ENCODE measurements at places on chromosomes 12 and 14.

- no peak for DNase-seq
These were observed 242.0 kb downstream of the ADAMTS20 start for GRCh38 chr12:43309959-43310358.

DNA sequence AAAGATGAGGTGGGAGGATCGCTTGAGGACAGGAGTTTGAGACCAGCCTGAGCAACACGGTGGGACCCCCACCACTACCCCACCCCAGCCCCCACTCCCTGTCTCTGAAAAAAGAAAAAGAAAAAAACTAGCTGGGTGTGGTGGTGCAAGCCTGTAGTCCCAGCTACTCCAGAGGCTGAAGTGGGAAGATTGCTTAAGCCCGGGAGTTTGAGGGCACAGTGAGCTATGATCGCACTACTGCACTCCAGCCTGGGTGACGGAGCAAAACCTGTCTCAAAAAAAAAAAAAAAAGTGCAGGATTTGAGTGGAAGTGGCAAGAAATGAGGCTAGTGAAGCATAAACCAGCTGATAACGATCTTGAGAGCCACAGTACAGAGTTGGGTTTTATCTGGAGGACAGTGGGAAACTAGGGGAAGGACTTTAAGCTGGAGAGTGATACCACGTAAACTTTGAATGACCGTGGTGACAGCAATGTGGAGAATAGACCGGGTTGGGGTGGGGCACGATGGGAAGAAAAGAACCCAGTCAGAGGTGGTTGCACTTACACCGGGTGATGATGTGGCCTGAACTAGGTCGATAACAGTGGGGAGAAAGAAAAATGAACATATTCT lies 85.3 kb downstream of the TMEM260 start:
- DNase-seq = no peak

- no peak for DNase-seq
These were observed 22.7 kb downstream of the LRTM2 start for GRCh38 chr12:1842905-1843640.

DNA sequence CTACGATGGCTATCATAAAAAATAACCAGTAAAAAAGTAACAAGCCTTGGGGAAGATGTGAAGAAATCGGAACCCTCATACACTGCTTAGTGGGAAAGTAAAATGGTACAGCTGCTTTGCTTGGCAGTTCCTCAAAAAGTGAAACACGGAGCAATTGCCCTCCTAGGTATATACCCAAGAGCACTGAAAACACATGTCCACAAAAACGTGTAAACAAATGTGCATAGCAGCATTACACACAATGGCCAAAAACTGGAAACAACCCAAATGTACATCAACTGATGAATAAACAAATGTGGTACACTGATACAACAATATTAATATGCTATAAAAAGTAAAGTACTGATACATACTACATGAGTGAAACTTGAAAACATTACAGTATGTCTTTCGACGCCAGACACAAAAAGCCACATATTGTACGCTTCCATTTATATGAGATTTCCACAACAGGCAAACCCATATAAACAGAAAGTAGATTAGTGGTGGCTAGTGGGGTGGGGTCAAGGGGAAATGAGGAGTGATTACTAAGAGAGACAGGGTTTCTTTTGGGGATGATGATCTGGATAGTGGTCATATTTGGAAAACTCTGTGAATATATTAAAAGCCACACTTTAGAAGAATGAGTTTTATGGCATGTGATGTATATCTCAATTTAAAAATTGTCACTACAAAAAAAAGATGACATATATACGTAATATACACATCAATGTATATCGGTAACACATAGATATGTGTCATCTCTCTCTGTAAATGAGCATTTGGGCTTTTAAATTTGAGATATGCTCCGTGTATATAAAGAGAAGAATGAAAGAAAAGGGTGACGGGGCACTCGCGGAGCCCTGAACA lies 996 bp downstream of the SLC41A2 start:
- DNase-seq = no peak

GRCh38 chr12:70936203-70936813 lies 15.8 kb upstream of the PTPRR start:
- no peak for DNase-seq

GRCh38 chr12:39064708-39065107 lies 159.3 kb upstream of the CPNE8 start:
- no peak for DNase-seq

DNA sequence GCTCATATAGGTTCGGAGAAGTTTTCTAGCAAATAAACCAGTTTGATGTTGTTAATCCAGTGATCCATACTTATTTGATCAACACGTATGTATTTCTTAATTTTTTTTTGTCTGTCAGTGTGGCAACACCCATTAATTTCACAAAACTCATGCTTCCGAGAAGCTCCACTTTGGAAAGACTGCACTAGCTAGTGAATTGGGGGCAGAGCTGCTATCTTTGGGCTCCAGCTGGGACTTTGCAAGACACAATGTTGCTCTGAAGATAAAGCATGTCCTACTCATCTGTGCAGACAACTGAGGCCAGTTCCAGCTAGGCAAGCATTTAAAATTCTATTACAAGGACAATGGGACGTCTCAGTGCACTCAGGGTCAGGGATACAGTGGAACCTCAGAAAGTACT lies 298.4 kb downstream of the NUAK1 start:
- DNase-seq = no peak

- no peak for DNase-seq
These were observed 8.5 kb upstream of the BCL7A start for GRCh38 chr12:122013136-122013535.

DNA sequence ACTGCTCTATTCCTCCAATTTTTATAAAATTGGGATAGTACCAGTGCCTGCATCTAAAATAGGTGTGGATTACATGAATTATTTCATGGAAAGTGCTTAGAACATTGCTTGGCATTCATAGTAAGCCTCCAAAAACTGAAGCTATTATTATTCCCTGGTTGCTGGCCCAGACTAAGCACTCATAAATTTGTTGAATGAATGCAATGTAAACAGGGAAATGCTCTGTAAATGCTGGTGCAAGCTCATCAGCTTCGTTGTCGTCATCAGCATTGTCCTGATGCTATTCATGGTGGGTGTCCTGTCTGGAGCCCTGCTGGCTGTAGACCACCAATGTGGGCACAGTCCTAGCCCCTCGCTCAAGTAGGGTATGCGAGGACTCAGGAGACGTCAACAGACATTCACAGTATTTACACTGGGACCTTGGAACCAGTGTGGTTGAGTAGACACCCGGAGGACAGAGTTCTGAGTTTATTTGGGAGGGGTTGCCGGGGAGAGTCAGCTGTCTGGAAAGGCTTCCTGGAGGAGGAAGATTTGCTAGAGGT lies 16.5 kb downstream of the BDKRB2 start:
- DNase-seq = no peak

GRCh38 chr14:88454886-88455285 lies 69.4 kb downstream of the SPATA7 start:
- DNase-seq = no peak

DNA sequence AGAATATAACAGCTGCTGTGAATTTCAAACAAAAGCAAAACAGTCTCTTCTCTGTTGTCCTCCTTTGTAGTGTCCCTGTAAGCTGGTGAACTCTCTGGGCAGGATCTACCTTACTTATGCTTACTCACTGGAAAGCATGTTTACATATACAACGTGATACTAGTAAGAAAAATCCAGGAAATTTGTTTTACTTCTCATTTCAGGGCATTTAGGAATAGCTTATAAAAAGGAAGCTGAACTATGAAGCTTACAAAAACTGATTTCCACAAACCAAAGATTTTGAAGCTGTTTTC lies 311.0 kb downstream of the NOVA1 start:
- no peak for DNase-seq

DNA sequence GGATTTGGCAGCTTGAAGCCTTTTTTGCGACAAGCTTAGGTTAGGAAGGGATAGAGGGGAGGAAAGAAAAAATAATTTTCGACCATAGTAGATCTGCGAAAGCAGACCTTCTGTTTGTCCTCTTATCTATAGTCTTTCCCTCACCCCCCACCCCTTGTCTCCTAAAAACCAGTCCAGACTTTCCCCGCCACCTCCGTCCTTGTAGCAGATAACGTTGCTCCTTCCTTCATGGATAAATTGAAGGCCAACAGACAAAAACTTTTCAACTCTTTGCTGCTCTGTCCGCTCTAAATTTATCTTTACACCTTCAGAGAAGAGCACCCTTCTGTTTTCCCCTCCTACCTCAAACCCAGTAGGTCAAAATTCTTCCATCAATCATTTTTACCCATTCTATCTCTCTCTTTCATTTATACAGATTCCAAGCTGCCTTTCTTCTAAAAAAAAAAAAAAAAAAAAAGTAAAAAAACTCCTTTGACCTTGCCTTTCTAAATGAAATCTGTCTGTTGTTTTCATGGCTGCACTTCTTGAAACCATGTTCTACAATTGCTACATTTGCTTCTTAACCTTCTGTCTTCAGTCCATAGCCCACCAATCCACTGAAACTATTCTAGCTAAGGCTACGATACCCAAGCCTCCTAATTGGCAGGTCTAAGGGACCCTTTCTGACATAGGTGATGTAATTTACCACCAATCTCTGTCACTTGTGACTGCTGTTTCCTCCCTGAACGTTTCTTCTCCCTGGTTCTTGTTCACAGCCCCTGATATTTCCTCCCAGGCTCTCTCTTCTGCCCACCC lies 11.1 kb upstream of the NEMF start:
- DNase-seq = no peak

GRCh38 chr12:67367843-67368242 lies 98.7 kb downstream of the CAND1 start:
- no peak for DNase-seq

DNA sequence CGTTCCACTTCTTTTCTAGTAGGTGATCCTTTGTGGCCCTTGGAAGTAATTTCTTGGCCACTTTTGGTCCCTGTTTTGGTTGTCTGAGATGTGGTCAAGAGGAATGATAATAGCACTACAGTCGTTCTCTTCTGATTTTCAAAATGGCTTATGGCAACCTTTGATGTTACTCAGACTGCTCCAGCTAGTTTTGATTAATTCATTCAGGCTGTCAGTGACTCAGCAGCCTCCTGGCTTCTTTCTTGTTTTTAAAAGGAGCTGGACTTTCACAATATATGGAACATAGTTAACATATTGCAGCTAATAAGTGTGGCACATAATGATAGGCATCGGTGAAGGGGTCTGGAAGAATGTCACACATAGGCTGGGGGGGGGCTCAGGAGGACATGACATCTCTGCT lies 47.3 kb downstream of the WDR20 start:
- no peak for DNase-seq

DNA sequence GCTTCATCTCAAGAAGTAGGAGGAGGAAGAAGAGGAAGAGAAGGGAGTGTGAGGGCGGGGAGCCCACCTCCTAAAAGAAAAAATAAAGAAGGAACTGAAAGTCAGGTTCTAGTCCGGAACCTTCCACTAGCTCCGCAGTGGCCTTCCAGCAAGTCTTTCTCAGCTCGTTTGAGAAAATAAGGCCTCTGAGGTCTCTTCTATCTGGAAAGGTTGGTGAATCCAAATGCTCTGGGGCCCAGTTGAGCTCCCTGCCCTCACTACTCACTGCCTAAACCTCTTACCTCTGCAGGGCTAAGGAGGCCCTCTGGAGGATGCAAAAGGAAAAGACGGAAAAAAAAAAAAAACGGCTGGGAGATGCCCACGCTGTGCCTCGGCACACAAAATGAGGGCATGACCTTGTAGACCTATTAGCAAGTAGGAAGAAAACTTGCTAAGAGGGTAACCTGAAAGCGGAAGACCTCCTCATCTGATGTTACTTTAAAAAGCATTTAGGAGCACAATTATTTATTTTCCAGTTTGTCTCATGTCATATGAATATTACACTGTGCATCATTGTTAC lies 35.9 kb downstream of the FBLN5 start:
- DNase-seq = no peak

DNA sequence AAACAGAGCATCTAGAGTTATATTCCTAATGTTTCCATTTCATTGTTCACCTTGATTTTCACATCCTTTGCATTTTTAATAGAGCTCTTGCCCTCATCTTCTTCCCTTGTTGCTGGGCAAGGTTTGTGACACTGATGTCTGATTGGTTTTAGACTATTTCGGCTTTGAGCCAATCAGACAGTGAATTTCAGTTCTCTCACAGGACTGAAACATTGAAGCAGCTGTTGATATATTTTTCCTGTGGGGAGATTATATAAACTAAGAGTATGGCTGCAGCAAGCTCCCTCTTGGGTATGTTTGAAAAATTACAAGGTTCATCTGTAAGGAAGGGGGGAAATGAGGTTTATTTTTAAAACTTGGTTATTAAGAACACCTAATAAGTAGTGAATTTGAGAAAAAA lies 51.2 kb downstream of the ATF7IP start:
- DNase-seq = peak; percentile 25

DNA sequence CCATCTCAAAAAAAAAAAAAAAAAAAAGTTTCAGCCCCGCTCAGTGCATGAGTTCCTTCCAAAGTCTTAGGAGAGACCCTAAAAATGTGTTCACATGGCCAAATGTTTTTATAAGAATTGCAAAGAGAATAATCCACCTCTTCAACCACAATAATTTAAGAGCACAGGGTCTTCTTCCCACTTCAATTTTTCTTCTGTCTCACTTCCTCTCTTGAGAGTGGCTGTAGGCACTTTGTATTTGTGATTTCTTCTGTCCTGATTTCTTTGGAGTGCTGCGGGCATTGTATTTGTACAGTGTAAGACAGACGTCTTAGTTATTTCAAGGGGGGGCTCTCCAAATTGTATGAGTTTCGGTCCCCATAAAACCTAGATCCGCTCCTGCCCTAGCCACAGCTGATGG lies 58.3 kb downstream of the C12orf56 start:
- DNase-seq = no peak

GRCh38 chr14:75645056-75645455 lies 15.6 kb downstream of the ERG28 start:
- DNase-seq = no peak

- no peak for DNase-seq
These were observed 2.5 kb upstream of the LRRK2 start for GRCh38 chr12:40222247-40222646.

- no peak for DNase-seq
These were observed at the start of gene SPATS2 for GRCh38 chr12:49367381-49368239. Gene SPATS2, plus strand, starts transcription at chr12:49367462. Its CDS starts 93,551 bp downstream, at chr12:49461013.

GRCh38 chr12:131622422-131622955 lies 88.4 kb upstream of the SFSWAP start:
- DNase-seq = no peak

DNA sequence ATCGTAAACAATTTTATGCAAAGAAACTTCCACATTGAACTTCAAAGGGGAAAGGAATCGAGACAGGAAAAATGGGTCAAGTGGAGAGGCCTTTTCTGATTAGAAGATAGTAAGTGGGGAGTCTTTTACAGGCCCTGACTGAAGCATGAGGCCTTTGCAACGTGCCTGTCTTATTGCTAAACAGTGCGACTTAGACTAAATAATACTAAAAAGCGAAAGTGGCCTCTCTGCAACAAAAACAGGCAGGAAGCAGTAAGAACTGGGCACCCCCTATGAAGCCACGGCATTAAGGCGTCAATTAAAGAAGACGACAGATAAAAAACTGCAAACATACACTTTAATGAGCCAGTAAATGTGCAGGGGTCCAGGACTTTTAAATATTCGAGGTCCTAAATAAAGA lies 283.4 kb upstream of the GRIP1 start:
- no peak for DNase-seq

All from C1 segment of cervical spinal cord (tissue), 14 donors.